ENCODE measurements at places on chromosomes 5 and 9.
A peak's percentile ranks its signal among the peaks of the same experiment; 100 is the strongest.

DNA sequence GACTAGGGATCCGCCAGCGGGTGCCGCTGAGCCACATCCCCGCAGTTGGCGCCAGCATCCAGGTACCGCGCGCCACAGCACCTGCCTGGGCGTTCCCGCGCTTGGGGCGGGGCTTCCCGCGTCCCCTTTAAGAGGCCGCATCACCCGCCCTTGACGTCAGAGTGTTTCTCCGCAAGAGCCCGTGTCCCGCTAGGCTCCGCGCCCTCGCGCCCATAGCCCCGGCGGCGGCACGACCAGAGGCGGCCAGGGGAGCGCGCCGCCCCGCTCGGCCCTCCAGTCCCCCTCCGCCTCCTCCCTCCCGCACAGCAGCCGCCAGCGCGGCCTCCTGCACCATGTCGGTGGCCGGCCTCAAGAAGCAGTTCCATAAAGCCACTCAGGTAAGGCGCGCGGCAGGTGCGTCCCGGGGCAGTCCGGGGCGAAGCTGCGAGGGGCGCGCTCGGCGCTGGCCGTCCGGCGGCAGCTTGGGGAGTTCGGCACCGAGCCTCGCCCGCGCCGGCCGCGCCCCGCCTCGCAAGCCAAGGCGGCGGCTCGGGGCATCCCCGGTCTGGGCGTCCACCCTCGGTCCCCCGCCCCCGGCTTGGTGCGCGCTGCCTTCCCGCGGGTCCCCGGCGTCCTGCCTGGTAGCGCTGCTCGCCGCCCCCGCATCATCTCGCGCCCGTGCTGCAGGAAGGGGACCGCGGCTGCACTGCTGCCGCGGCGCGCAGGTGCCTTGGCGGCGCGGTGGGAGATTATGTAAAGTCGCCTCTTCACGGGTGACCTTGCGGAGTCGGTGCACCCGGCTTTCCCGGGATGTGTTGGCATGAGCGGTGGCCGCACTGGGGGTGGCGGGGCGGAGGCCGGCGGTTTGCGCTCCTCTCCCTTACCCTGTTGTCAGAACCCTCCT is at the start of gene SH3GL2:
TSS of gene SH3GL2 (plus strand) at position 156 of the 883 bp plus-strand sequence.
- DNase-seq, result no peak

DNA sequence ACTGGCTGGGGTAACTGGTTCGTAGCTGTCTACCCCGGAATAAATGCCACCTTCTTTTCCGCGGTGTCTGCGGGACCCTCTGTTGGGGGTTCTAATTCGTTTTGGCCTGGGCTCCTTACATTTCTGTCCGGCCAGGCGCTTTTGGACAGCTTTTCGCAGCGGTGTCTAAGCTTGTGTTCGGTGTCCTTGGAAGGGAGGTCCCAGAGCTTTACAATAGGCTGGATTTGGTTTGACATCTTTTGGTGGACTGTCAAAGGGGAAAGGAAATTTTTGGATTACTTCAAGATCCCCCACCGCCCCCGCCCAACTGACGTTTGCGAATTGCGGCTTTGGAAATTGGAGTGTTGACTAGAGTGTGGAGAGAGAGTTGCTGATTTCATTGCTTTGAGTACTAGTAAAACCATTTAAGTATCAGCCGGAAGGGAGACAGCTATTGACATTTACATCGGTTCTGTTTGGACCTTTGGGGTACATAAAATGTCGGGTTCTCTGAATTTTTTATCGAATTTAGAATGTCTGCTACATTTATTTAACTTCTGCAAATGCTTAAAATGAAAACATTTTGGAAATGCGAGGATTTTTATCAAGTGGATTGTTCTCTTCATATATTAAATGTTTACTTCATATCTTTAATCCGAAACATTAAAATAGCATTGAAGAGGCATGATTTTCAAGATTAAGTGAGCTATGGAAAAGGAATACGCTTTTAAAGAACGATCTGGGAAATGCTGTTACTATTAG is 4.7 kb upstream of the PURA start:
- DNase-seq, result no peak

- DNase-seq, result peak; percentile 18
These were observed 57.5 kb downstream of the PJA2 start for GRCh38 chr5:109351988-109352864.

- DNase-seq, result no peak
These were observed 26.9 kb downstream of the FNIP1 start for GRCh38 chr5:131769961-131770360.

- no peak for DNase-seq
These were observed 25.3 kb upstream of the CAMSAP1 start for GRCh38 chr9:135932656-135933055.

Measured in hematopoietic multipotent progenitor cell treated with erythropoietin and hydrocortisone succinate and interleukin-3 and kit ligand, for 15 days (in vitro differentiated cells).